ENCODE measurements at places on chromosomes 5 and 9.

DNA sequence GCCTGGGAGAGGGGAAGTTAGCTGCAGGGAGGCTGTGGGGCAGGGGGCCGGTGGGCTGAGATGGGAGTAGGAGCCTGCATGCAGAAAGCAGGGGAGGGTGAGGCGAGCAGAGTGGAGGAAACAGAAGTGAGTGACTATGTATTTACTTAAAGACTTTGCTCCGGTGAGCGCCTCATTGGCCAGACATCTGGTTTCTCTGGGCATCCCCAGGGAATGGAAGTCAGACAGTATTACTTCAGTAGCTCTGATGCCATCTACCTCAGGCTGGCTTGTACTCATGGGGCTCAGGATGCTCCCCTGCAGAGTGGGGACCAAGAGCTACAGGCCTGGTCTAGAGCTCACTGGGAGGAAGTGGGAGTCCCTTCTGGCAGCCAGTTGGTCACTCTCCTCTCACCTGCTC lies 78.2 kb upstream of the ARAP3 start:
- no peak for DNase-seq

DNA sequence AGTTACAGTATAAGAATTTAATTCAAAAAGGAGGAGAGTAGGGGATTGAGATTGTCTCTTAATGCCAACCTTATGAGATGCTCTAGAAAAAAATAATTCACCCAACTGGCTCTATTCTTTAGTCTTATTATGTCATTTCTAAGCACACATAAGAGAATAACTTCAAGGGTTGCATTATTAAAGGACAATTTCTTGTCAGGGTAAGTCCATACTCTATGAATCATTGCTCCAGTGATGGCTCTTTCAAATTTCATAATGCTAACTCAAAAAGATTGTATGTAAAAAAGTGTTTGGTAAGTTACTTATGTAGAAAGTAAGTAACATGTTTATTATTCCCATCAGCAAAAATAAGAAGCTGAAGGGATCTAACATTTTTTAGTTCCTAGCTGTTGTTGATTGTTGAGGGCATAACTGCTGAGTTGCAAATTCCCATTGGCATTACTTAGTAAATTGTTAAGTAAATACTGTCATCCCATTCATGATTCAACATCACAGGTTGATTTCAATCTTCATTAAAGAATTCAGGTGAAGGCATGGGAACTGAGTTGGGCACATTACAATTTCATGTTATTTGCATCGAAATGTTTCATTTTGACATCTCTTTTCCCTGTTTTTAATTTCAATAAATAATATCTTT lies 28.6 kb downstream of the ALDH1A1 start:
- no peak for DNase-seq

GRCh38 chr9:88236511-88237478 lies 98.5 kb upstream of the SPATA31C2 start:
- no peak for DNase-seq

- no peak for DNase-seq
Observed at GRCh38 chr5:68272289-68272688, 56.7 kb downstream of the PIK3R1 start.

DNA sequence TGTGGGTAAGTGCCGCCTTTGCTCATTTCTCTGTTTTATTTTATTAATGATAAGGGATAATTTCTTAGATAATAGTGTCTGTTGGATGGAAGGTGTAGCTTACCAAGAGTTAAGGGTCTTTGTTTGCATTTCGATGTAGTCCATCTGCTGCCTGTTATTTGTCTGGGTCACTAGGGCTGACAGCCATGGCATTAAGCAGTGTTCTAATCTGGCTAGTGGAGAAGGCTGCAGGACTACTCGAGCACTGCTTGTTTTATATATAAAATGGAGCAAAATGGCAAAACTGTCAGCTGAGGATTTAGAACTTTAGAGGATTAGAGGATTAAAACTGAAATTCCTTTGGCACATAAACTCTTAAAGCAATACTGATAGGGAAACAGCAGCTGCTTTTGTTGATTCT lies 67.5 kb downstream of the C7 start:
- DNase-seq = no peak

- DNase-seq = no peak
Observed at GRCh38 chr9:124708633-124709291, 62.3 kb downstream of the NR6A1 start.

GRCh38 chr5:140182803-140183367 lies 7.9 kb downstream of the CYSTM1 start:
- no peak for DNase-seq

GRCh38 chr9:23826120-23826629 lies at the start of gene ELAVL2:
TSS of gene ELAVL2 (minus strand) at chr9:23826240. CDS start at chr9:23762234, 64,006 bp downstream.
- no peak for DNase-seq

DNA sequence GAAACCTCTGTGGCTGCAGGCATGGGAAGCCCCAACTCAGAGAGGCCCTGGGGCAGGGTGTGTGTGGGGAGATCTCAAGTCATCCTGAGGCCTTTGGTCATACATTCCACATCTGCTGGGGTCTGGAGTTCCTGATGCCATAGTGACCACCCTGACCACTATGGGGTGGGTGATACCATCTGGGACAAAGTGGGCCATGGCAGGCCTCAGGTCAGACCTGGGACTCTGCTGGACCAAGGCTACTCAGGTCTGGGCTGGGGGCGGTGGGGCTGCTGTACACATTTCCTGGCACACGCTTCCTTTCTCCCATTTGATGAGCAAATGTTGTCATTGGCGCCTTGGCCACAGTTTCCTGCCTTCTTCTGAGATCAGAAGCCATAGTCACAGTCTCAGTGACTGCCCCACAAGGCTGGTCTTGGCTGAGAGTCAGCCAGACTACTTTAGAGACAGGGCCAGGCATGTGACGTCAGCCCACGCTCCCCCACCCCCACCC lies 15.1 kb upstream of the ACSL6 start:
- no peak for DNase-seq

DNA sequence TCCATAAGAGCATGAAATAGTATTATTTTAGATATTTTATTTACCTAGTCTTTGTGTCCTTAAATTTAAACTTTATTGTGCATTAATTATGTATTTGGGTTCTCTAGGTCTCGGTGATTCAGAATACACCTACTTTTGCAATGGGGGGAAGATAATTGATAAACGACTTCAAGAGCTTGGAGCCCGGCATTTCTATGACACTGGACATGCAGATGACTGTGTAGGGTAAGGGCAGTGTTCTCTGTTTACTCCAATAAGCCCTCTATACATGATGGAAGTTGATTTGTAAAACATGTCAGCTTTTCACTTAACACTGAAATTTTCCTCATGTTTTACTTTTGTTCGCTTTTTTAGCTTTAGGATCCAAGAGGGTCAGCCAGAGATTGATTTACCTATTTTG lies 6.2 kb downstream of the MTRR start:
- no peak for DNase-seq

- DNase-seq = no peak
Observed at GRCh38 chr9:72322678-72323077, 42.3 kb downstream of the ZFAND5 start.

- DNase-seq = no peak
Observed at GRCh38 chr5:164728733-164729132, 1223.3 kb downstream of the MAT2B start.

DNA sequence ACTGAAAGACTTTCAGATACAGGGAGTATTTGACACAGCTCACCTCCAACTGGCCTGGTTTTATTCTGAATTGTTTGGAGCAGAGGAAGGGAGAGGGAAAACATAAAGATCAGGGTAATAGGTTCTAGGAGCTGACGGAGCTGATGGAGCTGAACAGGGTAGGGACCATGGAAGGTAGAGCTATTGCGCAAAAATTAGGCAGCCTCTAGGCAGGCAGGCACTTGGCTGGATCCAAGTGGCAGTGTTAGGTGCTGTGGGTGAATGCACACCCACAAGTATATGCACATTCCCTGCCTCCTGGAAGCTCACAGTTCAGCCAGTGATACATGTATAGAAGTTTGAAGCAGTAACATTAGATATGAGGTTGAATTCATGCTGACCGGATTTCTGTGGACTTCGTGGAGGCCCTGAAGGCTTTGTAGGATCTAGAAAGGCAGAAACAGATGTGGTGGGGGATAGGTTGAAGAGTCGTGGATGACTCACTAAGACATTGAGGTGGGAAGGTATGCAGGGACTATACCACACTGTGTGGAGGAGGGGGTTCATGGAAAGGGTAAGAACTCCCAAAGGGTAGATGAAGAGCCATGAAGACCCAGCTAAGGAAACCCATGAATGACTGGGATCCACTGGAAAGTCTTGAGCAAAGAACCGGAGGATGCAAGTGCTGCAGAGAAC lies 50.8 kb downstream of the WWC1 start:
- DNase-seq = no peak

- DNase-seq = no peak
Observed at GRCh38 chr9:114677418-114677817, 4.6 kb downstream of the TEX48 start.

DNA sequence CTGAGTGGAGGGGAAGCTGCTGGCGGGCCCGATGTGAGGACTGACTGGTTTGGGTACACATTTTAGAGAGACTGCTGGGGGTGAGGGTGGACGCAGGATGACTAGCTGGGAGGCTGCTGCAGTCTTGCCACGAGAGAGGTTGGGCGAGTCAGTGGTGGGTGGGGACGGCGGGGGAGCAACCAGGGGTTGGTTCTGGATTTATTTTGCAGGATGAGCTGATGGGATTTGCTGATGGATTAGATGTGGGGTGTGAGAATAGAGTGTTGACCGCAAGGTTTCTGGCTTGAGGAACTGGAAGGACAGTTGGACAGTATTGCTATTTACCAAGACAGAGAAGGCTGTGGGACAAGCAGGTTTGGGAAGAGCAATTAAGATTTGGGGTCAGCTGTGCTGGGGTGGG lies 5.8 kb upstream of the NDST1 start:
- DNase-seq = no peak

GRCh38 chr9:92644278-92644677 lies 25.7 kb downstream of the IPPK start:
- no peak for DNase-seq

DNA sequence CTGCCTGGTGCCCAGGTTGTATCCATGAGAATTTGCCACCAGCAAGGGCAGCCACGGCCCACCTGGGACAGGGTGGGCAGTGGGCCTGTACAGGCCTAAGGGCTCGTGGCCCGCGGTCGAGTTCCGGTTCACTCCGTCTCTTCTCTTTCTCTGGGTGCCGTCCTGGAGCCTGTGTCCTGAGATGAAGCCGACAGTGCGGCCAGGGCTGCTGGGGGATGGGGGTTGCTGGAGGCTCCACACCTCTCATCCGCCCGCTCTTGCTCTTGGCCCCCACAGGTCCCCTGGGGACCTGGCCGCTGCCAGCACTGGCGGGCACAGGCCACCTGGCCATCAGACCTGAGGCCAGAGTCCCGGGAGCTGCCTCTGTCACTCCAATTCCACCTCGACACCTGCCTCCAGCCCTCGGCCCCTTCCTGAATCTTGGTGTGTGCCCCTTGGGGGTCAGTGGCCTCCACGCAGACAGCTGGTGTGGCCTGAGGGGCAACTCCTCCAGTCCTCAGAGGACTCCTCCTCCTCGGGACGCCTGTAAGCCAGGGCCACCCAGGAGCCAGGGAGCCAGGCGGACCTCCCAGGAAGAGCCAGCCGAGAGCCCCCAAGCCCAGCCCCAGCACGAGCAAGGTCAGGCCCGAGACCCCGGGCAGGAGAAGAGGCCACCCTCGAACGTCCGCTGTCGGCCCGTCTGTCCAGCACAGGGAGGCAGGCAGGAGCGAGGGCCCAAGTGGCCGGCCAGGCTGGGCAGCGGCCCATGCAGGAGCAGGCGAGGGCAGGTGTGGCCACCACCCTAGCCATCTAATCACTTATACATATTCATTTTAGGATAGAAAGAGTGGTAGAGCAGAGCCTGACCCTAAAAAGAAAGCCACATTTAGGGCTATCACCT lies 5.2 kb downstream of the LRRC26 start:
- DNase-seq = no peak

DNA sequence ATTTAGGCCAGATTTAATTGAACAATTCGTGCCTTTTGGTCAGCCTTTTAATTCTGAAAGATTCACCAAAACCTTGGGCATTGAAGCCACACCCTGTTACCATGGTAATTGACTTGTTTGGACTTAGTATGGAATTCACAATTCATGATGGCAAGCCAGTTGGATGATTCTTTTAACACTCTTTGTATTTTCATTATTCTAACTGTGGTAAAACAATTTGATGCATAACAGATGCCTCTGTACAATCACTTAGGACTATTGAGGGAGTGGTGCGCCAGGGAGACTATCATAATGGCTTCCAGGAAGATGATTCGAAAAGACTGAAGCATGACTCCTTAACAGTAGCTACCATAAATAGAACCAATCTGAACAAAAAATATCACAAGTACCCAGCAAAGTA lies 381.1 kb upstream of the ADAMTS16 start:
- no peak for DNase-seq

- DNase-seq = no peak
Observed at GRCh38 chr9:85182383-85182782, 512.9 kb downstream of the NTRK2 start.

GRCh38 chr5:139670369-139671095 lies 22.4 kb downstream of the CXXC5 start:
- no peak for DNase-seq

DNA sequence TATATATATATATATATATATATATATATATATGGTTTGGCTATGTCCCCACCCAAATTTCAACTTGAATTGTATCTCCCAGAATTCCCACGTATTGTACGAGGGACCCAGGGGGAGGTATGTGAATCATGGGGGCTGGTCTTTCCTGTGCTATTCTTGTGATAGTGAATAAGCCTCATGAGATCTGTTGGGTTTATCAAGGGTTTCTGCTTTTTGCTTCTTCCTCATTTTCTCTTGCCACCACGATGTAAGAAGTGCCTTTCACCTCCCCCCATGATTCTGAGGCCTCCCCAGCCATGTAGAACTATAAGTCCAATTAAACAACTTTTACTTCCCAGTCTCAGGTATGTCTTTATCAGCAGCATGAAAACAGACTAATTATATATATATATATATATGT lies 52.3 kb upstream of the ADAMTS2 start:
- DNase-seq = no peak

DNA sequence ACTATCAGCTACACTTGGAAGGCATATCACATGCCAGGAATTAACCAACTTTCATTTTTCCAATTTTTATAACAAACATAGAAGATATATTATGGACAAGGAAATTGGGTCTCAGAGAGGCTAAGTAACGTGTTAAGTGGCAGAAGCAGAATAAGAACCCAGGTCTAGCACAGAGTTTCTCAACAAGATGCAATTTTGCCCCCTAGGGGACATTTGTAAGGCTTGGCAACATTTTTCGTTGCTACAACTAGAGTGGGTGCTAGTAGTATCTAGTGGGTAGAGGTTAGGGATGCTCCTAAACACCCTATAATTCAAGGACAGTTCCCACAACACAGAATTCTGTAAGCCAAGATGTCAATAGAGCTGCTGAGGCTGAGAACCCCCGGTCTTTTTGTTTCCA lies 180.6 kb downstream of the SNCAIP start:
- no peak for DNase-seq
